WTC11 (cell line): ENCODE measurements at places on chromosomes 7 and 10.
A peak's percentile ranks its signal among the peaks of the same experiment; 100 is the strongest.

GRCh38 chr7:155538293-155538692 is 8.1 kb downstream of the CNPY1 start:
- peak; percentile 33 for DNase-seq

- DNase-seq = no peak
Measured at GRCh38 chr7:117955046-117955445, 81.8 kb upstream of the CTTNBP2 start.

GRCh38 chr7:27193335-27194001 is 6.4 kb downstream of the HOXA13 start:
- DNase-seq = peak; percentile 51

DNA sequence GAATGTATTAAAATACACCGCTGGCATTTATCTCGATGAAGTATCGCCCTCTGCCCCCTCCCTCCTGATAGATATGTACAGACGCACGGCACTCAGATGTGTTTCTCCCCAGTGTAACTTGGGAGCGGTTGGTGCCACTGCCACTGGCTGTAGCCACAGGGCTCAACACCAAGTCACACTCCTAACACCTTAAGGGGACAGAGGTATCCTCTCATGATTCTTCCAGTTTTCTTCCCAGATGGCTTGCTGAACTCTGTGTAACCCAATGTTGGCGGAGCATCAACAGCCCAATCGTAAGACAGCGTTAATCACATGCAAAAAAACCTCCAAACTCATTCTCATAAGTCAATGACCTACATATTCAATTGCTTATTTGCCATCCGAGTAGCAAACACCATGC is 35.5 kb downstream of the CTBP2 start:
- no peak for DNase-seq

DNA sequence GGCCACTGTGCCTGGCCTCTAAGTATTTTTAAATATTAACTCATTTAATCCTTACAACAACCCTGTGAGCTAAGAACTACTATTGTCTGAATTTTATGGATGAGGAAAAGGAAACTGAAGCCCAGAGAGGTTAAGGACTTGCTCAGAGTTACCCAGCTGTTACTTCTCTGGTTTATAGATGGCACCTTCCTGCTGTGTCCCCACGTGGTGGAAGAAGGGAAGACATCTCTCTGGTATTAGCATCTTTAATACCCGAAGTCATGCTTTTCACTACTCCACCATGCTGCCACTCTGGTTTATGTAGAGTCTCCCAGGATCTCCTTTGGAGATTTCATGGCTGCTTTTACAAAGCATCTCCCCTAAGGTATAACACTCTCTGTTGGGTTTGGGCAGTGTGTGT is 105.5 kb upstream of the MKLN1 start:
- no peak for DNase-seq

GRCh38 chr10:130159192-130159794 is 23.1 kb downstream of the GLRX3 start:
- DNase-seq = no peak

DNA sequence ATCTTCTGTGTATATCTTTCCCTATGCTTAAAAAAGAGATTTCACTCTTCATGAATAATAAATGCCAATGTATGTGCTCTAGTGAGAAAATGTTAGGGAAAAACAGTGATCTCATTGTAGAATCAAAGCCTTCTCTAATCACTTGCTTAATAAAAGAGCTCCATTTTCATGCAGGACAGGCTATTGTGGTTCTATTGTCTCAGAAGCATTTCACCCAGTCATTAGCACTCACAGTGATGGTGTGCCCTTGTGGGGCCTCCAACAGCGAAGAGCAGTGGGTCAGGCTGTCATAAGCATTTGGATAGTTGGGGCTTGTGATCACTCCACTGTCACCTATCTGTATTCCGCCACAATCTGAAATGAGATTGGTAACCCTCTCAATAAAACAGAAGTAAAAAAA is 83.9 kb upstream of the RSU1 start:
- no peak for DNase-seq

GRCh38 chr10:89637113-89637512 is 7.9 kb downstream of the PANK1 start:
- no peak for DNase-seq

DNA sequence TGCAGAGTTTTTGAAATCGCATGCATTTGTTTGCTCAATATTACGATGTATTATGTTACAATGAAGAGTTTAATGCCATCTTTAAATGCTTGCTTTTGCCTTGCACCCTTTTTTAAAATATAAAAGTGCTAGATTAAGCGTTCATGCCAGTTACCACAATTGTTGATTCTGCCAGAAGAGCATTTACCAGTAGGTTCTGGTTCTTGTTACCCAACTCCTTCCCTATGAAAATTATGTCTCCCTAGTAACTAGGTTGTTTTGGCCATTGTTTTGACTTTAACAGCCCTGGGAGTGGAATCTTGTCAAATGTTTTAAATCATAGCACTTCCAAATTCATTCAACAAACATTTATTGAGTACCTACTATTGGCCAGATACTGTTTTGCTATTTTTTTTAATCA is 32.8 kb upstream of the CDK14 start:
- DNase-seq = no peak
